Natural killer cell (primary cell): ENCODE measurements at places on chromosomes 1 and 21. TPM values are rescaled to one million over a fixed set of nuclear protein-coding genes. Genes with fewer than 3 reads are reported as not detected.

DNA sequence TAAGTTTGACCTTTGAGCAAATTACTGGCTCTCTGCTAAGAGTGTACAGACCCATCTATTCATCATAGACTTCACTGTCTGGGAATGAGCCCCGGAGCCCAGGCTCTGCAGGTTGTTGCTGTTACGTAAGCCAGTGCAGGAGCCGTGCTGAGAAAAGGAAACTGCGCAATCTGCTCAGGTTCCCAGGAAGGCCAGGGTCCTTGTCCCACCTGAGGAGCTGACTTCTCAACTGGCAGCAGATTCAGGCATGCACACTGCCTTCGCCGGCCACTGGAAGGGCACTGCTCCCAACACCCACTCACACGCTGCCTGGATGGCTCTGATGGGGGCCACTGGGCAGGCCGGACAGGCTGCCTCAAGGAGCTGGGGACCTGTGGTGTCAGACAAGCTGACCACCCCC, 19.5 kb downstream of the RCAN1 start:
- no peaks in the 10 kb centered on the region for H3K4me1 ChIP-seq
- H3K27ac ChIP-seq: no peak overlapping the region
- no peaks in the 10 kb centered on the region for H3K36me3 ChIP-seq
- no peak for DNase-seq
- no peak overlapping the region for H3K4me3 ChIP-seq

Gene OR2T27
- total RNA-seq: not detected

Gene CTTNBP2NL
- 0.07 TPM for total RNA-seq

DNA sequence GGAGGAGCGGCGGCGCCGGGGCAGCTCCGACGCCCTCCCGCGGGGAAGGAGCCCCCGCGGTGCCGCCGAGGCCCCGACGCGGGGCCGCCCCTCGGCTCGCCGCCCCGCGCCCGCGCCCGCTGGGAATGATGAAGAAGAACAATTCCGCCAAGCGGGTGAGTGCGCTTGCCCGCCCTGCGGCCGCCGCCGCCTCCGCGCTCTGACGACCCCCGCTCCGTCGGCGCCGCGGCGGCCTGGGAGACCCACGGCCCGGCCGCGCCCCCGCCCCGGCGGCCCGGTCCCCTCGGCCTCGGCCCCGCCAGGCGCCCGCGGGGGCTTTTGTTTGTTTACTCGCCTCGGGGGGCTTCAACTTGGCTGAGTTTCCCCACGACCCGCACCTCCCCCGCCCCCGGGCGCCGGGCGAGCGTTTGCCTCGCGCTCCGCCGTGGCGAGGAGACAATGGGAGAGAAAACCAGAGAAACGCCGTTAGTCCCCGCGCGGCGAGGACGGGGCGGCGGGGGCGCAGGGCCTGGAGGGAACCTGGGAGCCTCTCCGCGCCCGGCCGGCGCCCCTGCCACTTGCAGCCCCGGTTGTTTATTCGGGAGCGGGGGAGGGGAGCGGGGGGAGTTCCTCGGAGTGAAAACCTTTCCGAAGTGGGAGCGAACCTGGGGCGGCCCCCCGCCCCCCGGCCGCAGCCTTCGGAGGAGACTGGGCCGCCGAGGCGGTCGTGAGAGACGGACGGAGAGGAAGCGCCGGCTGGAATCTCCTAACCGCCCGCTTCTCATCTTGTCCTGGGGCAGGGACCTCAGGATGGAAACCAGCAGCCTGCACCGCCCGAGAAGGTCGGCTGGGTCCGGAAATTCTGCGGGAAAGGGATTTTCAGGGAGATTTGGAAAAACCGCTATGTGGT, 661 bp downstream of the PLEKHO1 start:
- H3K27ac ChIP-seq: peak overlapping the region; percentile 79
- peaks cover 32% of the 10 kb centered on the region for H3K4me1 ChIP-seq
- peak; percentile 51 for DNase-seq
- peaks cover 18% of the 10 kb centered on the region for H3K36me3 ChIP-seq
- H3K27me3 ChIP-seq: no peaks in the 10 kb centered on the region

DNA sequence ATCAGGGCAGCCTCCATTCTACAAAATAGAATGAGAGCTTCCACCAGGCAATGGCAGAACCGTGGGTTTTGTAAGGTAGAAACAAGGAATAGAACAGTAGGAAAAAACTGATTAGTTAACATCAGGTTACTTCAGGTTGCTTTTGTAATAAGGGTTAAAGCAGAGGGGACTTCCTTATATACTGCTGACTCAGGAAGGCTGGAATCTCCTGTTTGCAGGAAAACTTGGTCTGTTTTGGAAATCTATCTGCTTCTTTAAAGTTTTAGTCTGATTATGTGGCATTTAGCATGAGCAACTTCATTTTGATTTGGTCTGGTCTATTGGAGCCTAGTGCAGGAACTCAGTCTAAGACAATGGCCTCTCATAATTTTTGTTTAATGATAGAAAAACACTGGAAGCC, 32.7 kb upstream of the RAB4A start:
- no peaks in the 10 kb centered on the region for H3K36me3 ChIP-seq
- no peaks in the 10 kb centered on the region for H3K4me1 ChIP-seq
- no peak overlapping the region for H3K27ac ChIP-seq
- no peak for DNase-seq
- H3K27me3 ChIP-seq: no peaks in the 10 kb centered on the region
